ENCODE measurements at places on chromosomes 2 and 18.

- ATAC-seq, result no peak
Observed at GRCh38 chr2:97005353-97005752, 19.0 kb upstream of the FAM178B start.

GRCh38 chr2:66437109-66437690, 2.3 kb downstream of the MEIS1 start:
- ATAC-seq, result no peak

DNA sequence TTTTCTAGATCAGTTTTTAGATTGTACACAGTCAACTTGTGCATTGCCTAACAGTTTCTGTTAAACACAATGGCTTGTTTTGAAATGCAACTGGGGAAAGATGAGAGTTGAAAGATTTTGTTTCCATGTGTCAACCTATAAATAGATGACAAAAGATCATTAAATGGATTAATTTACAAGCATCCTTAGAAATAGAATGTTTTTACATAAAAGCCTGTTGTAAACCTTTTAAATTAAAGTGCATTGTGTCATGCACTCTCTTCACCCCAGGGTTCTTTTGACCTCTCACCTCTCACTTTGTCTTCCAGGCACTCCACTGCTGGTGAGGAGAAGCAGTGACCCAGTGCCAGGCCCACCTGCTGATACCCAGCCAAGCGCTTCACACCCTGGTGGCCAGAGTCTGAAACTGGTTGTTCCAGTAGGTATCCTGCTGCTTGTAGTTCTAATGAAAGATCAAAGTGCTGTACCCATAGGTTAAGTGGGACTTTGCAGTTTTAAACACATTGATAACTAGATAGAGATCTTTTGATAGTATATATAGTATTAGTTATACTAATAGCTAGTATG, 502.1 kb downstream of the PARD3B start:
- ATAC-seq, result no peak

- no peak for ATAC-seq
Observed at GRCh38 chr2:201441409-201441808, 9.8 kb downstream of the TRAK2 start.

GRCh38 chr2:128817171-128817570, 498.5 kb upstream of the HS6ST1 start:
- no peak for ATAC-seq

Measured in gastroesophageal sphincter (tissue), 4 donors.